NCI-H1930 (cell line): ENCODE measurements at places on chromosomes 2 and 18.

- DNase-seq, result no peak
These were observed 14.0 kb downstream of the FER1L5 start for GRCh38 chr2:96656540-96656939.

- no peak for DNase-seq
These were observed 69.0 kb upstream of the OTOS start for GRCh38 chr2:240209493-240209892.

GRCh38 chr2:165897726-165898125 lies 55.9 kb downstream of the TTC21B start:
- no peak for DNase-seq

DNA sequence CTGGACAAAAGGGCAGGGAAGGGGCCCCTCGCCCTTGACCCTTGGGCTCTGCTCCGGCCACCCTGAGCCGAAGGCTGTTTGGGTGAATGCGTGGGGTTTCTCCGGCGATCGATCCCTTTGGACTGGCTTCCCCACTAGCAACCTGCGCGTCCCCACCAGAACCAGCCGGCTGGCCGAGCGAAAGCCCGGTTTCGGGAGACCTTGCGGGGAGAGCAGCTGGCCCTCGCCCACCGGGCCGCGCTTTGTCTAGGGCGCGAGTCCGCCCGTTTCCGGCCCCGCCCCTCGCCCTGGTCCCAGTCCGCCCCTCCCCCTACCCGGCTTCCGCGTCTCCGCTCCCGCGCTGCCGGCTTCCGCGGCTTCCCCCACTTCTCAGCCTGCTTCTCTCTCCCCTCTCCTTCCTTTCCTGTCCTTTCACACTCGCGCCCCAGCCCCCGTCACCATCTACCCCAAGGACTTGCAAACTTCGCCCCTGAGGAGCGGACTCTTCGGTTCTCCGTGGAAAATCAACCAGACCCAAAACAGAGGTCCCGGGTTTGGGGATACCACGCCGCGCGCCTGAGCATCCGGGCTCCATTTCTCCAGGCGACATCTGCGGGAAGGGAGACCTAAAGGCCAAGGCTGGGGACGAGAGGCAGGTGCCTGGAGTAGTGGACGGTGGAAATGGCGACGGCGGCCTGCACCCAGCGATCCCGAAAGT lies 48.0 kb upstream of the ATP6V1B1 start:
- DNase-seq, result peak; percentile 68

GRCh38 chr2:147937744-147938349 lies 82.7 kb downstream of the ORC4 start:
- DNase-seq, result peak; percentile 20

DNA sequence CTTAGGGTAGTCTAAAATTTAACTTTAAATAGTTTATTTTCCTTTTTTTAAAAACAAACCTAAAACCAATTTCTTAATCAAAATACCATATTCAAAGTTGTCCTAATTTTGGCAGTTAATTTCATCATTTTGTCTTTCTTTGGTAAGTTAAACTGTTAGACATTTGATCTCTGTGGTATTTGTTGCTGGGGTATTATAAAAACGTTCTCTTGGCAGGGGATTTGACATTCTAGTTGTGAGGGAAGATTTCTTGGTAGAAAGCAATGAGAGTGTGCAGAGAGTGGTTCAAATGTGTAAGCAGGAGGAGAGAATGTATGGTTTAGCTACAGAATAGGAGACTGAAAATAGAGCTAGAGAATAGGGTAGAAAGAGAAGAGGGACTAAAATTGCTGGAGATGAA lies 14.6 kb downstream of the GULP1 start:
- no peak for DNase-seq

DNA sequence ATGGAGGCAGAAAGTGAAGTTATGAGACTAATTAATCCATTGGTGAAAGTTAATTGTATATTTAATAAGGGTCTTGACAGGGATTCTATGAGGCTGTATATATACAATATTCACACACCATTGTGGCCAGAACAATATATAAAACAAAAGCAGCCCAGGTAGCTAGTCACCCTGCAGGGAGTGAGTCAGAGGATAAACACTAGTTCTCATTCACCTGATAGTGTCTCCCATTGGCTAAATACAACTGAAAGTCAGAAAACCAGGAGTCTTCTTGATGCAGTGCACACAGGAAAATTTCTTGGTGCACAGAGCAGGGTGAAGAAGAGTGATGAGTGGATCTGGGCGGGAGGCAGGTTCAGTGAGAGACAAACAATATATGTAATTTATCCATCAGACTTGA lies 465.2 kb downstream of the ERBB4 start:
- DNase-seq, result no peak

DNA sequence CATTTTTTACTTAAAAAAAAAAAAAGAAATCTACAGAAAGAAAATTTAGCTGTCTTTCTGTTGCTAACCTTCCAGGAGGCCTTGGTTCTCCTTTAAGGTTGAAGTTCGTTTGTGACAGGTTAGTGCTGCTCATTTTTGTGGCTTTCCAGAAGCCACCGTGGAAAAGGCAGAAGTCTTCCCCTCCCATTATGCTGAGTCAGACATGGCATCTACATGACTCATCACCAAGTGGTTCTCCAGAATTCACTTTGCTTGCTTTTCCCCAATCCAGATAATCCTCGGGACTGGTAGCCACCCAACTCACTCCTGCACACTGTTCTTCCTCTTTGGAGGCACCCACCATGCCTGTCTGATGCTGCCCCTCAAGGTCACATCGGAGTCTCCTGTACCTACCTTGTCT lies 228.7 kb downstream of the PIK3C3 start:
- DNase-seq, result no peak

GRCh38 chr2:227450926-227451654 lies 20.9 kb upstream of the AGFG1 start:
- no peak for DNase-seq

DNA sequence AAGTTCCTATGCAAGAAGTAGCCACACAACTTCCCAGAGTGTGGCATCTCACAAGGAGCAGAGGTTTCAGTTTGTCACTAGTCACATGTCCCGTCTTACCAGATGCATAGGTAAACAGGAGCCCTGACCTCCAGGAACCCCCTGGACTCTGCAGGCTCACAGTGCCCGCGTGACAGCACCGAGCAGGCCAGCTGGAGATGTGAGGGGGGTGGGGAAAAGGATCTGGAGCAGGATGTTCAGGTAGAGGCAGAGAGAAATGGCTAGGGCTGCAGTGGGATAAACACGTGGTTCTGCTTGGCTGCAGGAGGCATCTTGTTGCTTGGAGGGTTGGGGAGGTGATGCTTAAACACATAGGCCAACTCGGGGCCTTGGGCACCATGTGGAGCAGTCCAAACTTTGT lies 54.2 kb downstream of the IMPA2 start:
- no peak for DNase-seq

GRCh38 chr2:108932736-108933332 lies 56.2 kb downstream of the EDAR start:
- DNase-seq, result no peak

- DNase-seq, result no peak
These were observed 63.5 kb downstream of the PLA2R1 start for GRCh38 chr2:159998961-159999360.

DNA sequence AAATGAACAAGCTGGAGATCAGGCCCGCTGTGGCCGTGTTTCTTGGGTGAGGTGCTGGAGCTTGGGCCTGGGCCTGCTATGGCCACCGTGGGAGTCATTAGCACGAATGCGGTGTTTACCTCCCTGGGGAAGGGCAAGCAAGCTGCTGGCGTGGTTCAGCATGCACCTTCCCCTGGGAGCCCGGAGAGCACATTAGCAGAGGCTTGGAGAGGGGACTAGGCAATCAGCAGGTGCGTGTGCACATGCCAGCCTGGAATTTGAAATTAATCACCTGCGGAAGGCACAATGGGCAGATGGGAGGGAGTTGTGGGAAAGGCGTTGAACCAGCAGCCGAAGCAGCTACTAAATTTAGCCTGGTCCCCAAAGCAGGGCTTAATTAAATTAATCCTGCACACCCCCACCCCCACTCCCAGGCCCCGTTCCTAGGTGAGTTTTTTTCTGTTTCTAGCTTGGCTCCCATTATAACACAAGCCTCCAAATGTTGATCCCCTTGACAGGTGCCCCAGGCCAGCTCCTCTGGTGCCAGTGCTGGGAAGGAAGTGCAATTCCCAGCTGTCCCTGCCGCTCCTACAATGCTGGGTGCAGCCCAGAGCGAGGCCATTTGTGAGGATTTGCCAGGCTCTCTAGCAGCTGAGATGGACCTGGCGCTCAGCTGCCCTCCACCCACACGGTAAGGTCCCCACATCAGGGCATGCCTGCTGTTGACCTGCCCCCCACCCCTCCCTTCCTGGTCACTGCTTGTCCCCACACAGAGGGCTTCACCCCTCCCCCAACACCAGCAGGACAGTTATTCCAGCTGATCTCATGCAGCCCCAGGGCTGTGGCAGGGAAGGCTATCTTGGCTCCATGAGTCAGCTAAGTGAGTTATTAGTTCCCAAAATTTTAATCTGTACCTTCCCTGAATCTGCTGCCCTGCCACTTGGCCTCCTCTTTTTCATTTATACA lies 115.0 kb downstream of the ZBTB7C start:
- peak; percentile 48 for DNase-seq

DNA sequence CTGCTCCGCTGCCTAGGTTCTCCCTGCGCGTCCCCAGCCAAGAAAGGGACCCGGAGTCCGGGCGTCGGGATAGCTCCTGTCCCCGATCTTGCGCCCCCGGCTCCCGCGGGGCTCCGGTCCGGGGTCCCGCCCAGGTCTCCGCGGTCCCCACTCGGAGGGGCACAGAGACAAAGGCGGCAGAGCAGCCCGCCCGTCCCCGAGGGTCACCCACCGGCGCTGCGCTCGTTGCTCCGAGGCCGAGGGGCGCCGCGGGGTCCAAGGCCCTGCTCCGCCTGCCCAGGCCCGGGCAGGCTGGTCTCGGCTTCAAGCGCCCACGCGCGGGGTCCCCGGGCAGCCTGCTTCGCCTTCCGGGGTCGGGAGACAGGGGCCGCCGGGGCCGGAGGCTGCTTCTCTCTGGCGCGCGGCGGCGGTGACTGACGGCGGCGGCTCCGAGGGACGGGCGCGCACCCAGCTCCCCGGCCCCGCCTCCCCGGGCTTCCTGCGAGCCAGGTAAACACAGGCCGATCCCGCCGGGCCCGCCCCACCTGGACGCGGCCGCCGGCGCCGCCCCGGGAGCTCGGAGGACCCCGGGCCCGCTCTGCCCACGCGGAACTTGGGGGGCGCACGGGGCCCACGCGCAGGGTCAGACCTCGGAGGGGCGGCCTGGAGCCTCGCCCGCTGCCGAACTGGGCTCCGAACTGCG lies at the start of gene MBP:
TSS of gene MBP (minus strand) at position 415 of the 682 bp plus-strand sequence. CDS start 27,522 bp downstream, outside the sequence.
- peak; percentile 35 for DNase-seq

GRCh38 chr2:101349893-101350662 lies 37.2 kb downstream of the CREG2 start:
- no peak for DNase-seq

- DNase-seq, result no peak
These were observed 21.1 kb downstream of the MBP start for GRCh38 chr18:77111449-77111848.

DNA sequence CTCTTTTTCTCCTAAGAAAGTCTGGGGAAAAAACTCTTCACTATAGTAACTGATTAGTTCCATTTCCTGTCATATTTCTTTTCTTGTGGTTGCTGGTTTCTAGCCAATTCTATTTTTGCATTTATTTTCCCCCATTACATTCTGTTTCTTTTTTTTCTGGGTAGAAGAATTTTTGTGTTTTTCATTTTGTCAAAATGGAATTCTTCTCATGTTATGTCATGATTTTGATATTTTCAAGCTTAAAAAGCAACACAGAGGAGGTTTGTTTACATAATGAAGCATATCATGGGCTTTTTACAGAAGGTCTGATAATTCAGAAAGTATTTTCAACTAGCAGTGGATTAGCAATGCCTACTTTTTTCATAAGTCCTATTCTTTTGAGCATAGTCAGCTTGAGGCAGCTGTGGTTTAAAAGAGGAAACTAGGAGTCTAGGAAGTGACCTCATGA lies 102.0 kb downstream of the MAP2 start:
- no peak for DNase-seq

DNA sequence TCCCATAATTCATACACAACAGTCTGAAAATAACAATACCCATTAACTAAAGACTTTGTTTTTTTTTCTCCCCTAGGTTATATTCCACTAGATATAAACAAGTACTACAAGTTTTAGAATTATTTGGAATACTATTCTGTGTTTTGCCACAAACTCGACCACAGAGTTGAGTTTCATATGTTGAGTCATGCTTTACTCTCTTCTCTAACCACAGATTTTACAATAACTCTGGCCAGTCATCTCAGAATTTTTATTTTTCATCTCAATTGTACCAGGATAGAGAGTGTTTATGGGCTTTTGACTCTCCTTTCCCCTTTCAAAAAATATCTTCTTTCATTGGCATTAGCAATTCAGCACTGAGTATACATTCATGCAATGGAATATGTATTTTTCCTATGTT lies 348.7 kb upstream of the GALNT5 start:
- no peak for DNase-seq

- no peak for DNase-seq
These were observed 55.8 kb downstream of the ASXL2 start for GRCh38 chr2:25822190-25823117.

DNA sequence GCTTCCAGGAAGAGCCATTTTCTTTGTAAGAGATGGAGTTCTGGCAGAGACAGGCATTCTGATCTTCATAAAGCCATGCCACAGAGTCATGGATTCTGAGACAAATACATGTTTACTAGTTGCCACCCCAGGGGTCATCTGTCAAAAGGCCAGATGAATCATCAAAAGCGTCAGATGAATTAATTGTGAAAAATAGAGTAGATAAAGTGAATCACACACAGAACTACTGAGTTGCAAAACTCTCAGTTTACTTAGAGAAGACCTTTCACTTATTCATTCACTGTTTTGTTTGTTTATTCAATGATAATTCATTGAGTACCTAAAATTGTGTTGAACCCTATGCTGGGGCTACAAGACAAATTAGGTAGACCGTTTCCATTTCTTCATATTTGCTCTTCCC lies 157.7 kb upstream of the SERPINE2 start:
- DNase-seq, result no peak

DNA sequence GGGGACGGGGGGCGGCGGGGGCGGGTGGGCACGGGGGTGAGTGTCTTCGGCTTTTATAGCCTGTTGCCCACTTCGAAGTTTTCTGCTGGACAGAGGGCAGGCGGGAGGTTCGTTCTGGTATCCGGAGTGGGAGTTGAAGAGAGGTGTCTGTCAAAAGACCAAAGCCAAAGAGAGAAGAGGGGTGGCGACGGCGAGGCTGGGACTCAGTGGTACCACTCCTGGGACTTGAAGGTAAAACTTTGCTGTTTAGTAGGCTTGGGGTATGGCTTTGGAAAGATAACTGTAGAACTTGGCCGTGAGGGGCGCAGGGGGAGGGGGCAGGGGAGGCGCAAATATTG lies 215.8 kb upstream of the DTNA start:
- no peak for DNase-seq

GRCh38 chr2:128026448-128027277 lies 1.2 kb downstream of the SAP130 start:
- DNase-seq, result no peak
